ENCODE measurements at places on chromosomes 6 and 20.

- no peak for DNase-seq
Measured at GRCh38 chr6:94785514-94785913, 791.8 kb upstream of the MANEA start.

DNA sequence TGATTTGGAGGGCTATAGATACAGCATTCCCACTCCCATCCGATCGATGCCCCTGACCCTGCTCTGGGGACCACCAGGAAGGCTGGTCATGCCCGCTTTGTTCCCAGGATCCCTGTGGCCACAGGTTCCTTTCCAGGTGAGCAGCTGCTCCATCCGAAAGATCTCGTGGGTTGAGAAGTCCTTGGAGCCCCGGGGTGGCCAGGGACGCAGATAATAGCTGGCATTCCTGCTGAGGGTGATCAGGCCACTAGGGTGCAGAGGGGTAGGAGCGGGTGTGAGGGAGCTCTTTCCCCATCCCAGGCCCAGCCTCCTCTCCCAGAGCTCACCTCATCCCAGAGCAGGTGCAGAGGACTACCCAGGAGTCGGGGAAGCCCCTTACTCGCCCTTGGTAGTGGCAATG lies 7.4 kb downstream of the ADAM33 start:
- no peak for DNase-seq

- DNase-seq = no peak
Measured at GRCh38 chr6:41730531-41731436, 4.6 kb downstream of the TFEB start.

- DNase-seq = no peak
Measured at GRCh38 chr6:52325695-52326471, 36.1 kb upstream of the PAQR8 start.

- no peak for DNase-seq
Measured at GRCh38 chr20:4808872-4809271, 87.2 kb downstream of the PRND start.

DNA sequence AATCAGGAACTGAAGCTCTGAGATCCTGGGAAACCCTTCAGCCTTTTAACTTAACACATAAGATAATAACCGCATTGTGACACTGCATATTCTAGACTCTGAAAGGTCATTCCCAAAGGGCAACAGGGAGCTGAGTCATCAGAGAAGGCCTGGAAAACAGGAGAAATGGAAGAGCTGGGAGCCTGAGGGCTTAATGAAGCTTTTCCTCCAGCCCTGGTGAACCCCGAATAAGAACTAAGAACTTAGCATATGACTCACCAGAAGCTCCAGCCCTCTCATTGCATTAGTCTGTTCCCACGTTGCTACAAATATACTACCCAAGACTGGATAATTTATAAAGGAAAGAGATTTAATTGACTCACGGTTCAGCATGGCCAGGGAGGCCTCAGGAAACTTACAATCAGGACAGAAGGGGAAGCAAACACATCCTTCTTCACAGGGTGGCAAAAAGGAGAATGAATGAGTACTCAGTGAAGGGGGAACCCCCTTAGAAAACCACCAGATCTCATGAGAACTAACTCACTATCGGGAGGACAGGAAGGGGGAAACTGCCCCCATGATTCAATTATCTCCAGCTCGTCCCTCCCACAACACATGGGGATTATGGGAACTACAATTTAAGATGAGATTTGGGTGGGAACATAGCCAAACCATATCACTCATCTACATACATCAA lies 648.5 kb downstream of the TFAP2A start:
- DNase-seq = no peak

DNA sequence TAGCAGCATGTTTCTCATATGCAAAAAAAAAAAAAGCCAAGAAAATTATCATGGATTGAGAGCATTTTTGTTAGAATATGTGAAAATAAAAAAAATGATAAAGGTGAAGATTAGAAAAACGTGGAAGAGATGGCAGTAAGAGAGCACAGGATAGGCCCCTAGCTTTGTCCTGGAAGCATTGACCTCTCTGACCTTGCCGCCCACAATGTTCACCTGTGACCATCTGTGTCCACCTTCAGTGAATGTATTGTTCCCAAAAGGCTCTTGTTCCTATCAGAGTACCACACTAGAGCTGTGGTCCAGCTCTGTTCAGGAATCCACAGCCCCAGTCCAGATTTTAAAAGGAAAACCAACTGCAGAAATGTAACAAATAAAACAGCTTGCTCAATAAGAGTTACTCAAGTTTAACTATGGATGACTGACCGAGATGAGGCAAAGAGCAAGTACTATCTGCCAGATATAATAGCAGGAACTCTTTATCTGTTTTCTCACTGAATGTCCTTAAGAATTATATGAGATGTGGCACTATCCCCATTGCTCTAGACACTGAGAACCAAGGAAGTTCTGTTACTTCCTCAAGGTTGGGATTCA lies 287.7 kb upstream of the STXBP5 start:
- DNase-seq = no peak
